ENCODE measurements at places on chromosomes 3 and 15.

- DNase-seq: no peak
Observed at GRCh38 chr3:128727996-128728395, 2.0 kb downstream of the RAB7A start.

DNA sequence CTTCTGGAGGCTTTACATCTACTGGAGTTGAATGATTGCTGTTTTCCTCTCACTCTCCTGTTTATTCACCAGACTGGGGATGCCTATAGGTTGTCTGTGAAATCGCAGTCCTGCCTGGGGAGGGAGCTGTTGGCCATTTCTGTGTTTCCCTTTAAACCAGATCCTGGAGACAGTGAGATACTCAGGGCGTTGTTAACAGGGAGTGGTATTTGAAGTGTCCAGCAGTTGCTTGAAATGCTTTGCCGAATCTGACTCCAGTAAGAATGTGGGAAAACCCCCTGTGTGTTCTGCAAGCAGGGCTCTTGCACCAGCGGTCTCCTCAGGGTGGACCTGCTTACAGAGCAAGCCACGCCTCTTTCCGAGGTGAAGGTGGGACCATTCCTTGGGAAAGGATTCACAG, 4.3 kb upstream of the LRRK1 start:
- DNase-seq: no peak

DNA sequence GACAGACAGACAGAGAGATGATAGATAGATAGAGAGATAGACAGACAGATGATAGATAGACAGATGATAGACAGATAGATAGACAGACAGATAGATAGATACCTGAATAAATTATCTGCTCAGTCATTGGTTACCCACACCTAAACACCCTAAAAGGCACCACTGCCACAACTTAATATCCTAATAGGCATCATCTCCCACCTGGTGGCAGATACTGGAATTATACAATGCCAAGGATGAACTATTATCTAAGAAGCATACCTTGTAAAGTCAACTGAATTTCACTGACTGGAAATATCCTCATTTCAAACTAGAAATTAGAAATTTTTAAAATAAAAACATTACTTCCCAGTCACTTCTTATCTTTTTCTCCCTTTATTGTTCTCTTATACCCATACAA, 19.4 kb upstream of the ATP8B4 start:
- DNase-seq: no peak

DNA sequence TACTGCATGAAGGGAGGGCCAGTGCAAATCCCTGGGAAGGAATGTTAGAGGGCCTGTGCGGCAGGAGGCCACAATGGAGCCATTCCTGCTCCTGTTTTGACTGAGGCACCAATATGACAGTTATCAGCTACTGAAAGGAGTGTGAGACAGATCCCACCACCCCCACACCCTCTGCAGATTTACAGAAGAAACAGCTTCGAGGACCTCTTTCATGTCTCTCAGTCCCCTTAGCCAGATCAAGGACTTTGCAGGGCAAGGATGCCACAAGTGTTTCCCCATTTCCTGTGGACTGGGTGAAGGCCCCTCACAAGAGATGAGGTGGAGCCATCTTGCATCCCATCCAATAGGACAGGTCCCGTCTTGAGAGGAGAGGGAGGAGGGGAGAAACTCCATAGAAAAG, 48.5 kb upstream of the RASGRP1 start:
- no peak for DNase-seq

GRCh38 chr3:106413683-106414082, 544.9 kb upstream of the CBLB start:
- no peak for DNase-seq

DNA sequence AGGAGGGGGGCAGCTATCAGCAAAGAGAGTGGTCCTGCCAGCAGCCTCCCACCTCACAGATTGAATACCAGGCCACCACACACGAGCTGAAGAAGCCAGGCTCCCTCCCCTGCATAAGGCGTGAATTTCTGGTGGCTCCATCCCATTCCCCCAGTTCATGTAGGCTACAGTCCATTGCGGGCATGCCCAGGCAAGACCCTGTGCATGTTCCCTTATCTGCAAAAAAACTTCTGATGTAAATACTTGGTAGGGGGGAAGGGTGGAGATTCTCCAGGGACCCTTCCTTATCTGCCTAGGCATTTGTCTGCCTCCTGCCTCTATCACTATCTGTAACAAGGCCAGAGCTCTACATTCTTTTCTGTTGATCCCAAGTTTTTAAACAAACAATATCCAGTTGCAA, 27.6 kb upstream of the UBP1 start:
- no peak for DNase-seq

DNA sequence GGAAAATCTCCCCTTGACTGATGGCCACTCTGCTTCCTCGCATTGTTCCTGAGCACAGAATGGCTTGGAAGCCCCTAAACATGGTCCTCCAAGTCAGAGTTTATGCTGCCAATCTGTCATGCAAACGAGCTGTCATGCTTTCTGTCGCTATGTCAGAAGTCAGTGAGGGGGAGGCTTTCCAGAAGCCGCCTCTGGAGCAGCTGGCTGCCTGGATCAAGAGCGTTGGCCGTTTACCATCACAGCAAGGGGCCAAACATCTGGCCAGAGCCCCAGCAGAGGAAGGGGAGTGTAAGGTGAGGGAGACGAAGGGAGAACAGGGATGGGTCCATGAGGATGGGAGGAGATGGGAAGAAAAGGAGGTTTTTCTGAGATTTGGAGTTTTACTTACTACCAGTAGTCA, 372.6 kb upstream of the NR2F2 start:
- DNase-seq: no peak

GRCh38 chr15:33844597-33844996, 123.7 kb upstream of the CHRM5 start:
- no peak for DNase-seq

GRCh38 chr15:41930221-41930866, 36.5 kb upstream of the SPTBN5 start:
- DNase-seq: no peak

- no peak for DNase-seq
Observed at GRCh38 chr3:133676336-133677118, 14.8 kb upstream of the TOPBP1 start.

DNA sequence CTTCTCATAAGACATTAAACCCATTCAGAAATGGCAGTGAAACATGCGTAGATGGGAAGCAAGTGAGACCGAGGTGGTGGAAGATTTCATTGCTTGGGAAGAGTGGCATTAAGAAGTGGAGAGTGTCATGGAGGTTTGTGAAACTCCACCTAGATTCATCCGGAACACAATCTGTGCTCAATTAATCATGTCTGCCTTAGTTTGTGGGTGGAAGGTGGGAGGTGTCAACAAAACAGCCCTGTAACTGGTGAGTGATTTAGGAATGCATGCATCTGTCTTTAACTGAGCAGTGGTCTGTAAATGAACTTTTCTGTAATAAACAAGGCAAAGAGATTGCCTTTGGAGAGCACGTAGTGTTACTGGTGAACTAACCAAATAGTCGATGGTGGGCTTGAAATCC, 113.7 kb downstream of the WNT5A start:
- no peak for DNase-seq

GRCh38 chr15:64780600-64781156, 5.3 kb upstream of the RBPMS2 start:
- no peak for DNase-seq

DNA sequence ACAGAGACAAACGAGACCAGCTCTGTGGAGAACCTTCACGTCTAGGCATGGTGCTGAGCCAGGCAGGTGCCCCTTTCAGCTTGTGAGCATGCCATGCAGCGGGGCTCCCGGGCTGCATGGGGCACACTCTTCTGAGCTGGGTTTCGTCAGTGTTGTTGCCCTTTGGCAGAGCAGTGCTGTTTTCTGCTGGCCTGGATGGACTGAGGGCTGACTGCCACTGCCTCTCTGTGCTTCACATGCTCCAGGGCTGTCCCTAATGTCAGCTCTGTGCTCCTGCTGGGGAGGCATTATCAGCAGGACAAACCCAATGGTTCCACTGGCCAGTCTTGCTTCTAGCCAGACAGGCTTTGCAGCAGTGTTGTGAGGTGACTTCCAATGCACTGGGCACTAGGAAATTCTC, 9.5 kb downstream of the GASK1A start:
- no peak for DNase-seq

DNA sequence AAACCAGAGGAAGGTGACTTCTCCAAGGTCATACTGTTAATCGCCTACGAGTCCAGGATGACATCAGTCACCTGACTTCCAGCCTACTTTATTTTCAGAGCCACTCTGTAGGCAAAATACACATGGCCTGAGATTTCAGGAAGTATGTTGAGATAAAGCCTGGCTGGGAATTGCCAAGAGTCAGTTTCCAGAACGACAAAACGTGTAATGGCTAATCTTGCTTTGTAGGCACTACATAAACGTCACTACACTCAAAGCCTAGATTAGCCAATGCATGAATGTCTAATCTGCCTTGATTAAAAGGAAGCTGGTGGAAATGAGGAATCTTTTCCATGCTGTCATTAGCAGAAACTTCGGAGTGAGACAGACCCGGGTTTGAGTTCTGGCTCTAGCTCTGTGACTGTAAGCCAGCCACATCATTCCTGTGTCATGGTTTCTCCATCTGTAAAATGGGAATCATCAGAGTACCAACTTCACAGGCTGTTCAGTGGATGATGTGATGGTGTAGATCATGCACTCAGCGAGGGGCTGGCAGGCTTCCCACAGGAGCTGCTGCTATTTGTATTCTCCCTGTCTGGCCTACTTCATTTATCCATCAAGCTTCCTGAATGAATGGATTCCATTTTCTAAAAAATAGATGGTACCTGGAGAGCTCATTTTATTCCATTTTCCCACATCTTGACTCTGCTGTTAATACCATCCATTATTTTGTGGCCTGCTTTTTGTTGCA, 241.9 kb downstream of the XXYLT1 start:
- DNase-seq: no peak

GRCh38 chr15:89671687-89672086, 7.5 kb downstream of the PLIN1 start:
- no peak for DNase-seq

- no peak for DNase-seq
Observed at GRCh38 chr3:135503760-135504686, 461.5 kb upstream of the PPP2R3A start.
